ENCODE measurements at places on chromosomes 6 and 20.
A peak's percentile ranks its signal among the peaks of the same experiment; 100 is the strongest.

GRCh38 chr20:1964659-1965405 lies 29.0 kb downstream of the PDYN start:
- DNase-seq: no peak

GRCh38 chr6:125562156-125562555 lies 187.3 kb upstream of the HEY2 start:
- DNase-seq: no peak

GRCh38 chr6:10526156-10526555 lies 5.0 kb downstream of the GCNT2 start:
- no peak for DNase-seq

- no peak for DNase-seq
Measured at GRCh38 chr20:56808732-56809131, 179.6 kb downstream of the TFAP2C start.

DNA sequence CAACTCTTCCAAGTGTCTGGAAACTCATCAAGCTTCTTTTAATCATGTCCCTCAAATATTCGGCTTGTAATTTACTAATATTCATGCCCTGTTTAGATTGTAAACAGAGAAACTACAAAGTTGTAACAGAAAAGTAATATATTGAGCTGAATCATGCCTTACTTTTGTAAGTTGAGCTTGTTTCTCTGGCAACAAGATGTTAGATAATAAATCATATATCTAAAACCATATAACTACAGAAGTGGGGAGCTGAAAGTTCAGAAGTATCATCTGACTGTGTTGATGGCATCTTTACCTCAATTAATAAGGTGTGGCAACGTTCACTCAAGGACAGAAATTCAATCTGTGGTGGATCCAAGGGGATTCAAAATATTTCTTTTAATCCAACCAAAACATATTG lies 263.9 kb downstream of the PLCB1 start:
- DNase-seq: no peak

DNA sequence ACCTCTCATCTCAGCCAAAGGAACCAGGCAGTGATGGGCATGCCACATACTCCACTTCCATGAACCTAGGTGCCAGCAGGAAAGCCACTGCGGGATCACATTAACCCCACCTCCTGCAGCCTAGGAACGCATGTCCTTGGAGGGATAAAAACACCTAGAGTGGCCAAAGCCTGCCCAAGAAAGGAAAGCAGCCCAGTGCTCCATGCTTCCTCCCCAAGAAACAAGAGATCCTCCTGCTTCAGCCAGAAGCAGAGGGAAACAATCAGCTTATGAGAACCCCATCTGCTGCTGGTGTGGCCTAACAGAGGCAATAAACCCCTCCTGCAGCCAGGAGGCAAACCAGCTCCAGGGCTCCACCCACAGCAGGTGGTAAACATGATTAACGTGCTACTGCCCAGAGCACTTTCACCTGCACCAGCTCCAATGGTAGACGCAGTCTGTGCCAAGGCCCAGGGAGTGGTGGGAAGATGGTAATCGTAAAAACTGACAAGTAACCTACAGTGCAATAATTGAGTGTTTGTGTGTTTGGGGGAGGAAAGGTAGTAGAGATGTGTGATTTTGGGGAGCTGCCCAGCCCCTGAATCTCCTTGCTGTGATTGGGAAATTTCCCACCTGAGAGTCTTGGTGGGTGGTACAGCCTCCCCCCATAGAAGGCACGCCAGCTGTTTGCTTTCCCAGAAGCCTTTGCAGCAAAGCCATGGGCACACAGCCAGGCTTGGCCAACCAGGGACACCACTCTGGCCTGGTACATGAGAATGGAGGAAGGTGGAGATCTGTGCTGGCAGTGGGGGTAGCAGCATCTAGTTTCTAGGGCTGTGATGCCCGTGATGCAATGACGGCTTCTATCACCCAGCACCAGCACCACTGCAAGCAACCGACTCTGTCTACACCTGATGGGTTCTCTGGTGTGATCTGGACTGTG lies 50.6 kb upstream of the TBC1D7 start:
- DNase-seq: no peak

GRCh38 chr6:42960243-42961019 lies at the start of gene GNMT:
Gene GNMT (plus strand): TSS chr6:42960754. CDS start chr6:42960768, 14 bp downstream.
- peak; percentile 80 for DNase-seq

- DNase-seq: no peak
Measured at GRCh38 chr6:169530752-169531123, 171.1 kb downstream of the WDR27 start.

- DNase-seq: no peak
Measured at GRCh38 chr6:137680705-137681346, 186.2 kb upstream of the TNFAIP3 start.

DNA sequence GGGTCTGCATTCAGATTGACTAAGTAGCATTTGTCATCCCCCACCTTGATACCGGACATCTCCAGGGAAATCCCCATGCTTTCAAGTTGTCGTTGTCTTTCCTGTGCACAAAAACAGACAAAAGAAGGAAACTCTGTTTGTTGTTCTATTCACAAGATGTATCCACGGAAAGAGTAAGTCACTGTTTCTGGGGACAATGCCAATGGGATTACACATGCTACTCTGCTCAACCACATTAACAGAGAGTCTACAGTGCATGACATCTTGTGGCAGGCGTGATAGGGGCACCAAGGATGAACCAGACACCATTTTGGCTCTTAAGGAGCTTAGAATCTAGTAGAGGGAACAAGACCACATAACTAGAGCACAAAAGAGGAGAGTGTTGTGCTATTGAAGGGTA lies 124.4 kb upstream of the NUP153 start:
- DNase-seq: no peak

DNA sequence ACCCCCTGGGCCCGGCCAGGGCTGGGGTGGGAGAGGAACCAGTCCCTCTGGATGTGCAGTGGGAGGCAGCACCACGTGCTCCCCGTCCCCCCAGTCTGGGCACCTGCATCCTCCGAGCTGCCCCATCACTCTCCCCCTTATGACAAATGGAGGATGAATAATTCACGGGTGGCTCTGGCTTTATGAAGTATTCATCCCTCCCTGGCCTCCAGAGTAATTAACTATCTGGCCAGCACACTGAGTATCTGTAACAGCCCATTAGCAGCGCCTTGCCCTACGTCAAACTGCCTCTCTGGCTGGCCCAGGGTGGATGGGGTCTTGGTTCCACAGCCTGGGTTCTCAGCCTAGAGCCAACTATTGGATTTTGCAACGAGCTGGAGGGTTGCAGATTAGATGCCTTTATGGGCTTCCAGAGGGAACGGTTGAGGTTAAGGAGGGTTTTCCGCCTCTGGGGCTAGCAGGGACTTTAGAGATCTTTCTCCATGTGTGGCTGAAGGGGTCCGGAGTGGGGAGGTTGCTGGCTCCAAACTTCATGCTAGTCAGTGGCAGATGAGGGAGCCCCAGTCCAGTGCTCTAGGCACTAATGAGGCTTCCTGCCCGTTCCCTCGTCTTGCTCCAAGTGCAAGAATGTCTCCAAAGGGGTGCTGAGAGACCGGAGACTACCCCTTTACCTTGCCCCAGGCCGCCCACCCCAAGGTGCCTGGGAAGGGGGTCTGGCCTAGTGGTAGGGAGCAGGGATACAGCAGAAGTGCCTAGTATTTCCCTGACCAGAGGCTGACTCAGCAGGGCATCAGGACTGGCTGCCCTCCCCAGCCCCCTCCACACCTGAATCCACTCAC lies 53.5 kb upstream of the MLN start:
- no peak for DNase-seq

- DNase-seq: no peak
Measured at GRCh38 chr20:20938131-20938530, 168.0 kb downstream of the LINC00237 start.

- no peak for DNase-seq
Measured at GRCh38 chr20:46159101-46159897, 41.2 kb downstream of the CD40 start.

All from HuH-7 (cell line).